ENCODE measurements at places on chromosomes 11 and 22. TPM values are rescaled to one million over a fixed set of nuclear protein-coding genes. Genes with fewer than 3 reads are reported as not detected.

The TENM4 gene
- 9.0 TPM for polyA plus RNA-seq

The SYNGR1 gene
- polyA plus RNA-seq, result 13.0 TPM

The JAML gene
- polyA plus RNA-seq, result 3.0 TPM

The TMEM86A gene
- polyA plus RNA-seq, result 4.0 TPM

The PTPN5 gene
- polyA plus RNA-seq, result 0.34 TPM

Measured in hindlimb muscle (tissue), 1 donor.